ENCODE measurements at places on chromosomes 13 and 19.

GRCh38 chr13:75492389-75492788, 10.4 kb upstream of the TBC1D4 start:
- DNase-seq, result no peak

DNA sequence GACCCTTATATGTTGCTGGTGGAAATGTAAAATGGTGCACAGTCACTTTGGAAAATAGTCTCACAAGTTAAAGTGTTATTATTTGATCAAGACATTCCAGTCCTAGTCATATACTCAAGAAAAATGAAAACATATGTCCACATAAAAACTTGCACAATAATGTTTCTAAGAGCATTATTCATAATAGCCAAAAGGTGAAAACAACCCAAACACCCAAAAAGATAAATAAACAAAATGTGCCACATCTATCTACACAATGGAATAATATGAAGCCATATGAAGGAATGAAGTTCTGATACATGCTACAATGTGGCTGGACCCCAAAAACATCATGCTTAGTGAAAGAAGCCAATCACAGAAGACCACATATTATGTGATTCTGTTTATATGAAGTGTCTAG, 14.4 kb upstream of the AKAP8 start:
- DNase-seq, result no peak

DNA sequence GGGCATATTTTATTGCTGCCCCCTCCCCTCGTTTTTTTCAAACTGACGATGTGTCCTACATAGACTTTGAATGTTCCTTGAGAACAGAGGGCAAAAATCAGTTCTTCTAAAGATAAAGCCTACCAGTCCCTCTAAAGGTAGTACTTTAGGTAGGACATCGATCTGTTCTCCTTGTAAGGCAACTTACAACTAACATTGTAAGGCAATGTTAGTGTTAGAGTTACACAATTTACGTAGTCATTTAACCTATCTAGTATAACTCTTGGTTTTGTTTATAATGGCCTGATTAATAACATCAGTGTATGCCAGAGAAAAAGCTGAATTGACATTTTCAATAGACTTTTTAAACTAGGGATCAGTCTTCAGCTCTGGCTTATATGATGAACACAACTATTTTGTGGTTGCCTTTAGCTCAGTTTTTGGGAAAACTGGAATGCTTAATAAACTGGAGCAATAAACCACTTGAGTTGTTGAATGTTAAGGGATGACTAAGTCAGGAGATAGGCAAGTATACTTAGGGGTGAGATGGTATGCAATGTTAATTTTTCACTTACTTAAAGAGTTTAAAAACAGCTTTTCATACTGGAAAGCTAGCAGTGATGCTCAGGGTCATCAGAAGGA, 2.2 kb downstream of the NDFIP2 start:
- DNase-seq, result no peak

DNA sequence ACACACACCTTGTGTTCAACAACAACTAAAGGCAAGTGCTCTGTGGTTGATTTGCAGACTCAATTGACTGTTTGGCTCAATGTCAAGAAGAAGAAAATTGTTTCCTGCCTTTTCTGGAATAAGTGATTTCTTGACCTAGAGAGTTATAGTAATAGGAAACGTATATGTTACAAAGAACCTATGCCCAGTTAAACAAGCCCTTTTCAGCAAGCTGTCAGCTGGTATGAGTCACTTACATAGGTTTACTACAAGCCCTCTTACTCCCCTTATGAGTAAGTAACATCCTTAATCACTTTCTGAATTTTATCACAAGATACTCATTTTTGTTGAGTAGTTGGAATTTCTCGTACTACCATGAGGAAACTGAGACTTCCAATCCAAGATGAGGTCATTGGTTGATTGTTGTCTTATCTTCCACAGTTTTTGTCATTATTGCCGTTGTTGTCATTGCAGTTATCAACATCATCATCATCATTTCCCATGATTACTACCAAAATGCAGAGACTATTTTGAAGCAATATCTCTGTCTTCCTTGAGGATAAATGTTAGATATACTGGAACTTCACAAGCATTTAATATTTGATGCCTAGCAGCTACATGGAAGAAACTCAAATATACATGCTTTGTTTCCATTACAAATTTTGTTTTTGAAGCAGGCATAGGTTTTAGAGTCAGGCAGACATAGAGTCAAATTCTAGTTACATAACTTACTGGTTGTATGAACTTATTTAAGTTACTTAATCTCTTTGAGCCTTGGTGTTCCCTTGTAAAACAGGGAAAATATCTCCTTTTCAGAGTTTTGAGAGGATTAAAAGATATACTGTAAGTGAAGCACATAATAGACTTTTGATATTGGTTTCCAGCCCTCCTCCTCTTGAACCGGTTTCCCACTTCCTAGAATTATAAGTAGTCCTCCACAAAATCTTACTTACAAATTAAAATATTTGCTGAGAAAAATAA, 106.0 kb downstream of the RAP2A start:
- DNase-seq, result peak; percentile 47

- DNase-seq, result no peak
These were observed 55.4 kb downstream of the KDM4B start for GRCh38 chr19:5024282-5024681.

All from GM12865 (cell line).